Kidney tubule cell (primary cell): ENCODE measurements at places on chromosomes 5 and 9.
A peak's percentile ranks its signal among the peaks of the same experiment; 100 is the strongest.

- no peak for DNase-seq
These were observed 25.1 kb downstream of the SMC5 start for GRCh38 chr9:70283848-70284247.

GRCh38 chr5:36575361-36575781 lies 31.0 kb upstream of the SLC1A3 start:
- DNase-seq, result peak; percentile 63

DNA sequence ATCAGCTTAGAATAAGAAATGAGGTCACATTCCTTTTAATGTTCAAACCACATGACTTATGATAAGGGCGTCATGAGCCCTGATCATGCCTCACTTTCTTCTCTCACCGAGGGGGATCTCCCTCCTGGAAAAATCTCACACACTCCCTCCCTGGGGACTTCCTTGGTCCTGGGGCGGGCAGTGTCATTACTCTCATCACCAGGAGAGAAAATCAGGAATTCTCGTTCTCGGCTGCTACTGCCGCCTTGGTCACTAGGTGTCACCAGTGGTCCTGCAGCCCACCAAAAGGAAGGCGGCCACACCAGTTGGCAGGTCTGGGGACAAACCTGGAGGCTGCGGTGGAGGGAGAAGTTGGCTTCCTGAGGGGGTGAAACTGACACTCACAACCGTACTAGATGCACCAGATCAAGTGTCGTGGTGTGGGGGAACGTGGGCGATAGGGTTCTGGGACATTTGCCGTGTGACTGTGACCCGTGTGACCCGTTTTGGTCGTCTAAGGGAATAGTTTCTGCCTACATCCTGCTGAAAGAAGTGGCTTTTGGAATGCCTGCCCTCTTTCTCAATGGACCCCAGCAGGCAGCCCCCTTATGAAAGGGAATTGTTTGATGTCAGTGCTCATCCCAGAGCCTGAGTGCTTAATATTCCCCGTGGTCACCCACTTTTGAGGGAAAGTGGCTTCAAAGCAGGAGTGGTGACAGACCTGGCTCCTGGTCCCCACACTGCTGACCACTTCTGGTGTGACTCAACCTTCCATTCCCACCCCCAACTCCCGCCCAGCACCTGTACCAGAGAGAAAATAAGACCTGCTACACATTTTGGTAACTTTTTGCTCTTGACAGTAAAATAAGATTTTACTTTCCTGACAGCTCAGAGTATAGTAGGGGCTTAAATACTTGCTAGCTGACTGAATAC lies 63.2 kb downstream of the ACER2 start:
- DNase-seq, result peak; percentile 74

DNA sequence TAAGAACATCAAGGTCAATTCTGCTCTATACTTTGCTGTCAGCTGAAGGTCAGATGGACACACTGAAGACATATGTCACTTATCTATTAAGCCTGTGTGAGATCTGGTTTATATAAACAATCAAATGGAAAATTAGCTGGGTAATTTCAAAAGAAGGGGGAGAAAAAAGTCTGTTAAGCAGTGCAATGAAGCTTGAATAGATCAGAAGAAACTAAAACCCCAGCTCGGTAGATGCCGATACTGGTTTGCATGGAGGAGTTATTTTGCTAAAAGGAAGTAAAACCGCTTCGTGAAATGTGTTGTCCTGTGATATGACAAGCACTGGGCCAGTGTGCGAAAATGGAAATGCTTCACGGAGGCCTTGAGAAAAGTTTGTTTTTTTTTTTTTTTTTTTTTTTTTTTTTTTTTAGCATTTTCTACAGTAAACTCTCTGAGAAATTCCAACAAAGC lies 148.8 kb downstream of the MEF2C start:
- no peak for DNase-seq

GRCh38 chr5:58681943-58682342 lies 99.1 kb downstream of the RAB3C start:
- no peak for DNase-seq

DNA sequence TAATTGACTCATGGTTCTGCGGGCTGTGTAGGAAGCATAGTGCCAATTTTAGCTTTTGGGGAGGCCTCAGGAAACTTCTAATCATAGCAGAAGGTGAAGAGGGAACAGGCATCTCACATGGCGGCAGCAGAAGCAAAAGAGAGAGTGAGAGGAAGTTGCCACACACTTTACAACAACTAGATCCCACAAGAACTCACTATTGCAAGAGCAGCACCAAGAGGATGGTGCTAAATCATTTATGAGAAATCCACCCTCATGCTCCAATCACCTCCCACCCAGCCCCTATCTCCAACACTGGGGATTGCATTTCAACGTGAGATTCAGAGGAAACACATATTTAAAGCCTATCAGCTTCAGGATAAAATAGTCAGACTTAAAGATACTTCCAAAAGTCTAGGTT lies 36.1 kb upstream of the LPAR1 start:
- no peak for DNase-seq

DNA sequence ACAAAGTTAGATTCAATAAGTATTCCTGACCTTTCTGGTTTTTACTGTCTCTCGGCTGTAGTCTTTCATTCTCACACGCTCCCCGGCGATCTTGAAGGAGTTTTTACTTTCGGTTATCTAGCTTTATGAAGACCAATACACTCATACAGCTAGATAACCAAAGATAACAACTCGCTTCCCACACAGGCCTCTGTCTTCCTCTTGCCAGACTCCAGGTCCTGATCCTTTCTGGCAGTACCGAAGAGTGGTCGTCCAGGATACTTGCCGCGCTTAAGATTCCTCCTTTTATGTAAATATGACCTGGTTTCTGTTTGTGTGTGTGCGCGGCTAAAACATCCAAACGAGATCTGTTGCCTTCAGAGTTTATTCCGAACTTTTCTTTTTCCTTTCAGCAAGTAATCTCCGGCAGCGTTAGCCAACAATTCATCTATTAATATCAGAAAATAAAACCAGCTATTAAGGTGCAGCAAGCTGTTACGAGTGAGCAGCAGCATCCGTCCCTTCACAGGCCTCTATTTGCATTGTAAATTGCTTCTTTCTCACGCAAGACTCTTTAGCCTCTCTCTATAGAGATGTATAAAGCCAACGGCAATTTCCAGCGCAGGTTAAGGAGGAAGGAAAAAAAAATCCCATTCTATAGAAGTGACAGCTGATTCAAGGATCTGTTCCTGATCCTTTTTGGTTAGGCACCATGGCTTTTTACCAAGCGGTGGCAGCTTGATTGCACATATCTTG lies 216.1 kb downstream of the MEF2C start:
- DNase-seq, result no peak

DNA sequence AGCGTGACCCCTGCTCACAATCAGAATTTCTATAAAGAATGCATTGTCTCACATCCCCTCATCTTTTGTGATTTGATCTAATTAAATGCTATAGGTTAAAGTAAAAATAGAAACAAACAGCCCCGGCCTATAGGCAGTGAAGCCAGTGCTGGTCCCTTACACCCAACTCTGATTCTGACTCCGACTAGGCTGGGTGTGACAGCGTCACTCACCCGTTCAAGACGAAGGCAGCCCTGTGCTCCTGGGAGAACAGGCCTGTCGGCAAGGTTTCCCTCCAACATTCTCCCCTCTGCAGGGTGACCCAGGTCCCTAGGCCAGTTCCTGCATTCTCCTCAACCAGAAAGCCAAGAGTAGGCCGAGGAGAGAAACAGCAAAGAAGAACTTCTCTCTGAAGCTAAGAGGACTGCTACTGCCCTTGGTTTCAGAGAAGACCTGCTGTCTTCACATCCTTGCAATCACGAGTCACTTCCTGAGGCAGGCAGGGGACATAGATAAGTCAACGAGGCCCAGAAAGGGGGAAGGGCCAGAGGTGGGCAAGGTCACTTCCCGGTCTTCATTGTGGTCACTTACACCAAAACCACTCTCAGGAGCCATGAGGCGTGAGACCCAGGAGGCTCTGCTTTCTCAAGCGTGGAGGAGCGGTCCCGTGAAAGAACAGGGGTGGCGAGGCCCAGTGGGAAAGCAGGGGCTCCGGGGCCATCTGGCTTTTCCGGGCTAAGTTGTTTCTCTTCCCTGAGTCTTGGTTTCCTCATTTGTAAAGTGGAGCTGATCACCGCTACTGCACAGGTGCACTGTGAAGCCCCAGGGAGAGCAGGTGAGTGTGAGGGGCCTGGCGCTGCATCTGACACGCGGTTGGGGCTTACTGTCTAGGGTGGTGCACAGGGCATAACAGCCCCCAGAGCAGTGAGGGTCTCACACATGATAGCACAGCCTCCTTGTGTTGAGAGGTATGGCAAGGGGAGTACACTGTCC lies 200.8 kb downstream of the CRB2 start:
- DNase-seq, result peak; percentile 62

- DNase-seq, result no peak
These were observed 2.5 kb upstream of the TMEM174 start for GRCh38 chr5:73170522-73170921.

GRCh38 chr5:138029501-138029900 lies 3.4 kb downstream of the FAM13B start:
- no peak for DNase-seq

DNA sequence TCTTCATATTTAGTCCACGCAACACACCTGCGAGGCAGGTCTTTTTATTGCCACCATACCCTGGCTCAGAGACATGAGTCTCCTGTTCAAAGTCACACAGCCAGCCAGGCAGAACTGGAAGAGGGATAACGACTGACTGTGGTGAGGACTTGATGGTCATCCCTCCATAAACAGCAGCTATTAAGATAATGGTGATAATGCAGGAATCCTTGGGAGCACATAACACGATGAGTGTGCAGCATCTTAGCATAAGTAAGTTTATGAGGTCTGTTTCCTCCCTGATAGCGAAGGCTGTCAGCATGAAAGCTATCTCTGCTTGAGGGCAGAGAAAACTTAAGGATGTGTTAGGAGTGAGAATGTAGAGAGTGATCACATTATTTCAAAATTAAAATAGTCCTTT lies 30.9 kb downstream of the KCTD16 start:
- no peak for DNase-seq

GRCh38 chr9:34430843-34431437 lies 27.4 kb downstream of the FAM219A start:
- DNase-seq, result peak; percentile 81

GRCh38 chr5:65204966-65205365 lies 276.8 kb downstream of the ADAMTS6 start:
- no peak for DNase-seq

GRCh38 chr9:121057821-121058220 lies 7.7 kb upstream of the C5 start:
- DNase-seq, result no peak

- DNase-seq, result no peak
These were observed 651 bp downstream of the HRH2 start for GRCh38 chr5:175658299-175659145.

DNA sequence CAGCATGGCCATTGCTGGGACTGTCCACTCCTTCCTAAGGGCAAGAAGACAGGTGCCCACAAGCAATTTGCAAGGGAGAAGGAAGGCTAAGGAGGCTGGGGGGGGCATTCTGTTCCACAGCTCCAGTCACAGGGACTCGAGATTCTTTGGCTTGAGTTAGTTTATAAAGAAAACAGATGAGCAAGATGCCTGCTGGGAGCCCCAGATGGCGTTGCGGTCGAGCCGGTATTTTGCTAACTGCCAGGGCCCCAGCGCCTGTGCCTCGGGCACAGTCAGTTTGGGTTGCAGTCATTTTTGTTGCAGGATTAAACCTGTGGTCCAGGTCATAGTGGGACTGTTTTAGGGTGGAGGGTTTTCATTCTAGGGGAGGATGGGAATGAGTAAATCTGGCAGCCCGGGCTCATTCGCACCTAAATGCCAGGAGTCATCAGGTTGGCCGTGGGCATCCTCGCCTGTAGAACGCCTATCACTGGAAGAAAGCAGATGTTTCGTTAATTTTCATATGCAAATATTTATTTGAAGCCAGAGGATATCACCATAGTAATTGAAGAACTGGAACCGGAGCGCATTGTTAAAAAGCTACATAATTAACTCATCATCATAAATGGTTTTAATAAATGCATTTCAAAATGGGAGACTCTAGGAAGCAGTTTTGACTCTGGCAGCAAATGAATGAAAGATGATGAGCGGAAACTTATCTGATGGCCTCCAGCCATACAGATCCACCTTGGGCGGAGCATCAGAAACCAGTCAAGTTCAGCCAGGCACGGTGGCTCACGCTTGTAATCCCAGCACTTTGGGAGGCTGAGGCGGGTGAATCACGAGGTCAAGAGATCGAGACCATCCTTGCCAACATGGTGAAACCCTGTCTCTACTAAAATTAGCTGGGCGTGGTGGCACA lies 87.1 kb upstream of the FCN2 start:
- DNase-seq, result no peak

GRCh38 chr9:95722141-95722540 lies 153.3 kb upstream of the ERCC6L2 start:
- DNase-seq, result no peak

DNA sequence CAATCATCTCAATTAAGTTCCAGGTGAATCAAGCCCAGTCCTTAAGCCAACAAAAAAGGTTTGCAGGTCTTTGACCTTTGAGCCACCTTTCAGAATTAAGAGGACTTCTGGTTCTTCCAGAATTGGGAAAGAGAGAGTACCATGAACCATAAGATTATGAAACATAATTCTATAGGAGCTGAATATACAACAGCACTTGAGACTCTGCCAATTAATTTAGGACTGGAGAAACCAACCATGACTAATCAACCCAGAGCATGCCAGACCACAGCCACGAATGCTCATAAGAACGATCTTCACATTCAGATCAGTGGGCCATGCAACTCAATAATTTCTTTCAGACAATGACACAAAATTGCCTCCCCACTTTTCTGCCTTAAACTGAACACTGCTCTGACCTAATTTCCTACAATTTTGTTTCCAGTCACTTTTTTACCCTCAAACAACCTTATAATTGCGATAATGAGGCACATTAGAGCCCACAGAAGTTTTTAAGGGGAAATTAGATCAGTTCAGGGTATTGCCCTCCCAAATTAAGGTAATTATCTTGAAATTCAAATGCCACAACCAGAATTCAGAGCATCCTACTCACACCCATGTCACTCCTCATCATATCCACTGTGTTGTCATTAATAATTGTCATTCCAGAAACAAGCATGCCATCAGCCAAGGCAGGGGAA lies 213.4 kb downstream of the ATPSCKMT start:
- DNase-seq, result no peak

DNA sequence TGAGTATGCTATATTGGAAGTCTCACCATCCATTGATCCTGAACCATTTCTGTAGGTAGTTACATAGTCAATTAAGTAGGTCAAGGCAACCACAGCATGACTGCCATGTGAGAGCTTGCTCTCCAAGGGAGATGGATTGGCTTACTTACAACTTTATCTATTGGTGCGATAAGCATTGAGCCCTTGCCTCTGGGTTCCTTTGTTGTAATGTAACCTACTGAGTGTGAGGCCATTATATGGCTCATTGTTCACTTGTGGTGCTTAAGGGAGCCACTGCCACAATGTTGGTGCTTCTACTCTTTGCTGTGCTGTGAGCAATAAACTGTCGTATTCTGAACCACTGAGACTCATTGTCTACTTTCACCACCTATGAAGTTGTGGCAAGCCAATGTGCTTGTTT lies 510.6 kb upstream of the ITGA1 start:
- DNase-seq, result no peak
